Foreskin keratinocyte (primary cell): ENCODE measurements at places on chromosomes 7 and 10. TPM values are rescaled to one million over a fixed set of nuclear protein-coding genes. Genes with fewer than 3 reads are reported as not detected.

The HYAL4 gene
- 0.17 TPM in 1 of 2 replicates, not detected in the other for total RNA-seq

The MRC1 gene
- 0.07 TPM in 1 of 2 replicates, not detected in the other for total RNA-seq

The LIPJ gene
- total RNA-seq = not detected in 2 replicates

The SPDYE2B gene
- total RNA-seq = not detected in 2 replicates

The HTR7 gene
- 13.3 and 15.0 TPM in 2 replicates for total RNA-seq

The GPR22 gene
- not detected in 2 replicates for total RNA-seq

The TMEM236 gene
- total RNA-seq = 0.63 TPM in 1 of 2 replicates, not detected in the other
